ENCODE measurements at places on chromosomes 2 and 18. TPM values are rescaled to one million over a fixed set of nuclear protein-coding genes. Genes with fewer than 3 reads are reported as not detected.

Gene STPG4
- total RNA-seq = 0.20 TPM

Gene RND3
- 97.6 TPM for total RNA-seq

Gene ANKRD30BL
- not detected for total RNA-seq

Gene REEP1
- total RNA-seq = not detected

Gene DNAJC5G
- not detected for total RNA-seq

Gene HRH4
- total RNA-seq = not detected

Gene TXNL4A
- 17.1 TPM for total RNA-seq

Gene TBR1
- not detected for total RNA-seq

Gene VSNL1
- not detected for total RNA-seq

Gene PPP1R1C
- not detected for total RNA-seq

Gene KLHL41
- total RNA-seq = 1.00 TPM

Gene DLX1
- total RNA-seq = not detected

Gene L3MBTL4
- not detected for total RNA-seq

Gene FBLN7
- total RNA-seq = 8.9 TPM

Gene TP53I3
- 25.2 TPM for total RNA-seq

Data from cardiac ventricle fibroblast (primary cell).